ENCODE measurements at places on chromosomes 7 and 10. TPM values are rescaled to one million over a fixed set of nuclear protein-coding genes. Genes with fewer than 3 reads are reported as not detected.
A peak's percentile ranks its signal among the peaks of the same experiment; 100 is the strongest.

GRCh38 chr7:46786995-46787394 is 794.9 kb downstream of the TNS3 start:
- no peak for DNase-seq

GRCh38 chr7:95335093-95335492 is 10.8 kb upstream of the PON1 start:
- peak; percentile 92 for DNase-seq

DNA sequence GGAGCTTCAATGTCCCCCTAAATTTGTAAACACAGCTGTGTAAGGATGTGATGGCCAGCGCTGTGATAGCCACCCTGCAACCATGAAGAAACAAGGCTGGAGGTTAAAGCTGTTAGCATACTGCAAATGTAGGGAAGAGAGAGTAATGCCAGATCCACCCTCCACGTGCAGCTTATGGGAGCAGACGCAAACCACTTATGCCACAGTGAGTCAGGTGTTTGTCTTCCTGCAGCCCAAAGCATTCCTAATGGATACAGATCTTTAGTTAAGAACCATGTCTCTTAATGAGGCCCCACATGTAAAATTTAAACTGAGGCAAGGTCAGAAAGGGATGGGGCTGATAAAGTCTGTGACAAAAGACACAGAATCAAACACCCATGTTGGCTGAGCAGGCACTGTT is 13.6 kb upstream of the MYL7 start:
- peak; percentile 19 for DNase-seq

DNA sequence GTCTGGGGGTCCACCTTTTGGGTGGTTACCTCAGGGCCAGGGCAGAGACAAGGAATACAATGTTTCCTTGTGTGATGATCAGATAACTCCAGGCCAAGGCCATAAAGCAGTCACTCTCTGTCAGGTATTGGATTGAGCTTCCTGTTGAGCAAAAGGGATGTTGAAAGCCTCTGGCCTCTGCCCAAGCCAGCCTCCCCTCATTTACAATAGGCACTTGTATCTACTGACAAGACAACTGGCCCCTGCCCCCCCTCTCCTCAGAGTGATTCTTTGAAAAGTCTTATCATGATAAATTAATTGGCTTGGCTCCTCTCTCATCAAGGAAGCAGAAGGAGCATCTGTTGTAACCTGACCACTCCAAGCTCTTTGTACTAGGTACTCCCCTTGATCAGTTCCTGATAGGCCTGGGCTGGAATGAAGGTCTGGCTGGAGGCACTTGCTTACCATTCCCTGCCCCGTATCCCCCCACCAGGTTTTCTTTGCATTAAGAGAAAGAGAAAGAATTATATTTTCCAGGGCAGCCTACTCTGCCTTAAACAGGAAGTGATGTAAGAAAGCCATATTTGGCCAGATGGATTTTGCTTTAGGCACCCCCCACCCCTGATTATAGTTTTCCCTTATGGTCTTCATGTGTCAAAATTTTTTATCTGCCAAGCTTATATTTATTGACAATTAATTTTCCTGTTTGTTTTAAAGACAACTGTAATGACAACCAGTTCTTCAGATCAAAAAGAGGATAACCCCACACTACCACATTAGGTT is 42.1 kb upstream of the HPS1 start:
- no peak for DNase-seq

DNA sequence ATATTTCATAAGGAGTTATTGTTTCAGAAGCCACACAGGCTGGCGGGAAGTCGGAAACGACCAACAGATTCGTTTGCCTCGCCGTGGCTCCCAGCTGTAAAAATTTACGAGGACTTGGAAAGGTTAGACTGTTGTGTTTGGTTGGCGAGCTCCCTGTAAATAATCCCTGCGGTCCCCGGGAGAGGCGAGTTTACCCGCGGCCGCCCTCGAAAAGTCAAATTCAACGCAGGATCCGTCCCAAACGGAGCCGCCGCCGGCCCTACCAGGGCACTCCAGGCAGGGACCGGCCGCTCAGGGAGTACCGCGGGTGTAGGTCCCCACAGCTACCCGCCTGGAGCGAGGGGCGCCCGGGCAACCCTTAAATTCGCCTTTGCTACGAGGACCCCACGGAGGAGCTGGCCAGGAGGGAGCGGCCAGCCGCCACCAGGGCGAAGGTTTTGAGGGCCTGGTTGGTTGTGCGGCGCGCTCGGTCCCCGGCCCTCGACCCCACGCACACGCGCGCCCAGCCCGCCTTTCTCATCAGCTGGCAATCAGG is 726 bp upstream of the HOXA9 start:
- DNase-seq = no peak

DNA sequence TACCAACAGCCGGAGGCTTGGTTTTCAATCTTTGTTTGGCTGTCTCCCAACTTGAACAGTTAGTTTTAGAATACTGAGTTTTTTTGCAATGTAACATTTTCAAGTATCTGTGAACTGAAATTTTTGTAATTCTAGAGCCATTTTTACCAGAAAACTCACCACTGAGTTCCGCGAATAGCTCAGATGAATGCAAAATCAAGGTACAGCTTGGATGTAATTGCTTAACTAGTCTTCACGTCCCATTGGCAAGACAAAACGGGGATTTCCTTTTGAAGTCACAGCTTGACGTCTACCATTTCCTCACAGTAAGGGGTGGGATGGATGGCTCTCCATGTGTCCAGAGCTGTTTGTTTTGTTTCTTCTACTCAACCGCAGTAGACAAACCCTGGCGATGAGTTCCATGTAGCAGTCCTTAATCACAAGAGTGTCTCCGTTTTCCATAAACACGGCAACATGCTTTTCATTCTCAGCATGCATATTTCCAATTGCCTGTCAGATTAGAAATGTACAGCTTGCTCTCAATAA is 55.8 kb upstream of the FGFR2 start:
- DNase-seq = no peak

DNA sequence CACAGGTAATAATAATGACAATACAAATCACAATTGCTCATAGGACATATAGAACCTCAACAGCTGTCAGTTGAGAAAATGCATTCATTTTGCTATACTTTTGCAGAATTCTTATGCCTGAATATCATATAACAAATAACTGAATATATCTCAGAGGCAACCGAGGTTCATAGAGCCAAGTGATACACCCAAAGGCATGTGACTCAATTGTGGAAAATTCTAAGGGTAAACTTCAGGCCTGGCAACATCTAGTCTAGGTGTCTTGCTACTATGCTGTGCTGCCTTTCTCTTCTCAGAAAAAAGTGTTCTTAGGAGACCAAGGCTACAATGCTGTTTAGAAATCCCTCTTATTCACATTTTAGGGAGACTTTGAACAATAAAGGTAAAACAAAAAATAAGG is 270.7 kb downstream of the BAMBI start:
- no peak for DNase-seq

DNA sequence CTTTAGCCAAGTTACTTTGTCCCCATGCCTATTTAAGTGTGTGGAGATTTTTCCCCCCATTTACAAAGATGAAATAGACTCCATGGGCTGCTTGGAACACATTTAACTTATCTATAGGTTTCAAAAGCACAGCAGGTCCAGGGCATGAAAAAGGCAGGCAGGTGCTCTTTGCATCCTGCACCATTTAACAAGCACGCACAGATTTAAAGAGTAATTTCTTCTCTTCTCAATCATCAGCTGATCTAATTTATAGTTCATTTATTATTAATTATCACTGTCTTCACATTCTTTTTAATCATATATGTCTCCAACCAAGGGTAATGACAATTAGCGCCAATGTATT is 156.8 kb downstream of the CACNA2D1 start:
- no peak for DNase-seq

DNA sequence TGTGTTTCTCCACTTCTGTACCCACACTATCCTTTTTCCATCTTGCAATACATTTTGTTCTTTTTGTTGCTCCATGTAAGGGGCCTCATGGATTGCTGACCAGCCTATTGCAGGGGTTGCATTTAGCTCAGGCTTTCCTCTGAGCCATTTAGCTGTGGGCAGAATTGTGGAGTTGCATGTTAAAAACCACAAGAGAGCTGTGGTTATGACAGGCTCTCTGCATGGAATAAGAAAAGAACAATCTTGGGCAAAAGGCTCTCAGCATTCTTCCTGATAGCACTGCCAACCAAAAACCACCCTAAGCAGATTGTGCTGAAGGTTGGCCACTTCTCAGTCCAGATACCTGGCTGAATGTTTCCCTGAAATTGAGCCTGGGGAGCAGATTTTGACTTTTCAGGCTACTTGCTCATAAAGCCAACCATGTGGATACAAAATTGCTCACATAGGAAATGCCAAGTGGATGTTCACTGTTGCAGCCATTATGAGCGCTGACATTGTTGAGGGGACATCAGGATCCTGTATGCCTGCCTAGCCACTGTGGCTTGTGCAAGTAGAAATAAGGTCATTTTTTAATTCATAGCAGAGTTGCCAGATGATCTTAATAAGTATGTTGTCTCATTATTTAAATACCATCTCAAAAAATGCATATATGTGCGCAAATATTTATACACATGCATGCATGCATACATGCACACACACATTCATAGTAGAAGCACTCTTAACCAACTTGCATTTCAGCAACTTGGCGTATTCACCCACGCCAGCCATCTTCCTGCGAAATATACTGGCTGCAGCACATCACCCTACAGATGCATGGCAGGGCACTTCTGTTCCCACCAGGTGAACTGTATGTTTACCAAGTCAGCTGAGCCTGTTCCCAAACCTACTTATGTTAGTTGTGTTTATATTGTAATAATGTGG is 695.4 kb downstream of the LRMDA start:
- peak; percentile 68 for DNase-seq

The SORCS1 gene
- total RNA-seq = 1.1 TPM

The GLRX3 gene
- 116 TPM for total RNA-seq

The GJC3 gene
- not detected for total RNA-seq
